Pancreas (tissue), 10 donors: ENCODE measurements at places on chromosomes 7 and 10.

DNA sequence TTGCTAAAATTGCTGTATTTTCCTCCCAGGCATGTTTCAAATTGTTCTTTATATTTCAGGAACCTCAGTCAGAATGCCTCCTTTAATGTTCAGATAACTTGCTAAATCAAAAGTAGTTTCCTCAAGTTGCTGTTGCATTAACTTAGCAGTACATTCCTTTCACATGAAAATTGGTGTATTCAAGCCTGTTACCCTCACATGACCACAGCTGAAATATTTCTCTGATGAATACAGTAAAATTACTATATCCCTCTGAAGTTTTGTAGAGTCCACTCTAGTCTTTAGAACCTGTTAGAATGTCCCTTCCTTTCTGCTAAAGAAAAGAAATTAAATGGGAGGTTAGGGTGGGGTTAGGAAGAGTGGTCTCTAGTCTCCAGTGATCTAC lies 24.5 kb upstream of the C1GALT1 start:
- DNase-seq = no peak

DNA sequence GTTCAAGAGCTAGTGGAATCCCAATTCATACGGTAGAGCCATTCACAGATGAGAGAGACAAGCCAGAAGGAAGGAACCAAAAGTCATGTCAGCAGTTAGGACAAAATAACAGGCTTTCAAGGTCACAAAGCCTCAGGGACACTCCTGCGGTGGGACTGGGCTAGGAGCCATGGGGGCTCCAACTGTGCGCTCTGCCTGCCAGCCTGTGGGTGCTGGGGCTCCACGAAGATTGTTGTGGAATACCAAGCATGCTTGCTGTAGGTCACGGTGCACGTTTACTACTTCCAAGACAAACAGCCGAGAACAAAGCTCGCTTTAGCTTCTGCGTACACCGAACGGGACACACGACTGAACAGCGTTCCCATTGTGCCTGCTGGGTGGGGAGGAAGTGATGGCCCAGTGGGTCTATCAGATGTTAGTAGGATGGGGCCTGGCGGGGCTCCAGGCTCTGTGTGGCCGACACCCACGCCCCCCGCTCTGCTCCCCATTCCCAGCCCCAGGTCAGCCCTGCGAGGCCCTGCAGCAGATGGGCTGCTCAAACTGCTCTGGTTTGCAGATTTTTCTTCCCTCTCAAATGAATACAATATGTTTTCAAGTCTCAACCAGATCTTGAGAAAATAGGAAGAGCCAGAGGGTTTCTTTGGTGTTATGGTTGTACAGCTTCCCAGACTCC lies 158.9 kb downstream of the EGFR start:
- DNase-seq = no peak

- DNase-seq = peak; percentile 83
Measured at GRCh38 chr7:74453322-74454011, at the start of gene GTF2IRD1. Gene GTF2IRD1 (plus strand): TSS chr7:74453906. CDS start chr7:74508081, 54,175 bp downstream.

- no peak for DNase-seq
Measured at GRCh38 chr10:78819361-78820006, 249.3 kb upstream of the ZMIZ1 start.

- no peak for DNase-seq
Measured at GRCh38 chr7:98562871-98563495, 54.1 kb upstream of the NPTX2 start.

- no peak for DNase-seq
Measured at GRCh38 chr7:44310221-44310848, 15.1 kb downstream of the CAMK2B start.

DNA sequence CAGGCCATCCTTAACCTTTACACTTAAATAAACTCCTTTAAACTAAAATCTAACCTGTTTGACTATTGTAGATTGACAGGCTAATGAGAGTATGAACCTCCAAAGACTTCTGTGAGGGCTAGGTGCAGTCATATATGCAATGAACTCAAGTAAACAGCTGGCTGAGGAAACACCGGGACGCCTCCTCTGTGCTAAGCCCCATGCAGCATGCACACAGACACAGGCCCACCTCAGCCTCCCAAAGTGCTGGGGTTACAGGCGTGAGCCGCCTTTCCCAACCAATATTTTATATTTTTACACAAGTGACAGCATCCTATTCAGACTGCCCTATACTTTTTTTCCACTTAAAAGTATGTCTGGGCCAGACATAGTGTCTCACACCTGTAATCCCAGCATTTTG lies 1.5 kb upstream of the FXYD4 start:
- DNase-seq = peak; percentile 20

- no peak for DNase-seq
Measured at GRCh38 chr7:85135977-85136376, 50.9 kb downstream of the SEMA3D start.

- no peak for DNase-seq
Measured at GRCh38 chr7:124101173-124101768, 68.4 kb upstream of the TMEM229A start.

- DNase-seq = no peak
Measured at GRCh38 chr7:84923348-84923747, 263.5 kb downstream of the SEMA3D start.

DNA sequence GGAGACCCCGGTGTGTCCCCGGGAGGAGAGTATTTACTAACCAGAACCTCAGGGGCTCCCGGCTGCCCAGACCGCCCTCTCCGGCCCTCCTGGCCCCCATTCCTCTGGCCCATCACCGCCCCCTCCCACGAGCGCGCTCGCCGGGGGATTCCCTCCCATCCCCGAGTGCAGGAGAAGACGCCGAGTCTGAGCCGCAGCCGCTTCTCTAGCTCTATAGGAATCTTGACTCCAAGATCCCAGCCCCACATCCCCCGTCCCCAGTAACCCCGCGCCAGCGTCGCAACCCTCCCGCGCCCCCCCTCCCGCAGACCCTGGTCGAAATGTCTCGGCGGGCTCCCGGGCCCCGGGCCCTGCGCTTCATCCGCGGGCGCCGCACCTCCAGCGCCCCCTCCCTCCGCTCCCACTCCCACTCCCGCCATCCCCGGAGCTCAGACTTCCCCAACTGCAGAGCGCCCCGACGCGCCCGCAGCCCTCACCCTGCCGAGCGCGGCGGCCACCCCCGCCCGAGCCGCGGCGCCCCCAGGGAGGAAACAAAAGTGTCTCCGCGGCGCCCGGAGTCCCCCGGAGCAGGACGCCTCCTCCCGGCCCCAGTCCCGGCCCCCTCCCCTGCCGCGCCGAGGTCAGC lies 541 bp downstream of the ELMO1 start:
- DNase-seq = no peak

DNA sequence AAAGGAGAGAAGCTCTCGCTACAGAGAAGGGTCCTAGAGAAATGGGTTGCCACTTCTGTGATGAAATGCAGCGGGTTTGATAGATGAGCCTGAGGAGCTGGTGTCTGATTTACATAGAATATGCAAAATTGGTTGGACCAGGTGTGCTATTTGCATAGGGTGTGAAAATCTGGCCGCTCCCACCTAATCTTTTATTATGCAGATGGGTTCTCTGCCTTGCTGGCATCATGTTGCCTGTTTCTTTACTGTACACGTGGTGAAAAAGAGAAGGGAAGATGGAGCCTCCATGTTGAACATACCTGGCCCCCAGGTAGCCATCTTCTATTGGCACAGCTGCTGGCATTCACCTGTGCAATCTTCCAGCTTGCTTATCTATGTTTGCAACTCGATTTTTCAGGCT lies 212.2 kb downstream of the ANKRD7 start:
- no peak for DNase-seq

DNA sequence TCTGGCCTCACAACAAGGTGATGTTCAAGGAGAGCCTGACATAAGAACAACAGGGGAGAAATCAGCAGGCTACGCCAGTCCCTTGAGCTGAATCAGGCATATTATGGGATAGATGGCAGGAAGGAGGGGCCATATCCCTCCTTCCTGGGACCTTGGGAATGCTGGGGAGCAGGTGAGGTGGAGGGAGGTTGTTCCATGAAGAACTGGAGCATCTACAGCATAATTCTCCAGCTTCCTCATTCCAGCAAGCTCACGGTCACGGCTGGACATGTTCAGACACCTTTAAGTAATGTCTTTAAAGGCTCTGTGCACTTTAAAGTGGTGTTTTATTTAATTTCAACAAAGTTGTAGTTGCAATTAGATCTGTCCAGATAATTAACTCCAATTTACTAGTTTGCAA lies 780.5 kb downstream of the TYW1 start:
- DNase-seq = no peak

DNA sequence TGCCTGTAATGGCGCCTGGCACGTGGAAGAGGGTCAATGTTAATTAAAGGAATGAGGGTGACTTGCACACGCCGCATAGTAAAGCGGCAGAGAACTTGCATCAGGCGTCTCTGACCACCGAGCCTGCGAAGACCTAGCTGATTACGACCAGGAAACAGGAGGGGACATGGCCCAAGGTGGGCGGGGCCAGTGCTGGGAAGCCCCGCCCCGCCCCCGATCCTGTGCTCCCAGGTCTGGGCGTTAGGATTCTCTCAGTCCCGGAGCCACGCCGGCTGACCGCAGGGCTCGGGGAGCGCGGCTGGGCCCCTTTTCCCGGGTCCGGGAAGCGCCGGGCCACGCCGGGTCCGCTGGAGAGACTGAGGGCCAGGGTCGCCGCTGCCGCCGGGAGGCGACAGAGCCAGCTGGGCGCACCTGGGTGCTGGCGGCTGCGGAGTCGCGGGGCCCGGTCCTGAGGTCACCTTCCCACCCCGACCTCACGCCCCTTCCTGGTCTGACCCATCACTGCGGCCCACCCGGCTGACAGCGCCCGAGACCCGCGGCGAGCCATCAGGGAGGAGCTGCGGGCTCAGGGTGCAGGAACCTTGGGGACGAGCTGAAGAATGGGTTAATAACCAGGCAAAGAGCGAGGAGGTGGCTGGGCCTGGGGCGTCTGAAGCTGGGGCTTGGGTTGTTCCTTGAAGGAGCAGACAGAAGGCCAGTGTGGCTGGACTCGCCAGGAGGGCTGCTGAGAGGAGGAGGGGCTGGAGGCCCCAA lies 23.0 kb upstream of the GRID1 start:
- DNase-seq = peak; percentile 85

- no peak for DNase-seq
Measured at GRCh38 chr10:95176101-95176500, 17.9 kb upstream of the ACSM6 start.
